ENCODE measurements at places on chromosomes 5 and 9.
A peak's percentile ranks its signal among the peaks of the same experiment; 100 is the strongest.

DNA sequence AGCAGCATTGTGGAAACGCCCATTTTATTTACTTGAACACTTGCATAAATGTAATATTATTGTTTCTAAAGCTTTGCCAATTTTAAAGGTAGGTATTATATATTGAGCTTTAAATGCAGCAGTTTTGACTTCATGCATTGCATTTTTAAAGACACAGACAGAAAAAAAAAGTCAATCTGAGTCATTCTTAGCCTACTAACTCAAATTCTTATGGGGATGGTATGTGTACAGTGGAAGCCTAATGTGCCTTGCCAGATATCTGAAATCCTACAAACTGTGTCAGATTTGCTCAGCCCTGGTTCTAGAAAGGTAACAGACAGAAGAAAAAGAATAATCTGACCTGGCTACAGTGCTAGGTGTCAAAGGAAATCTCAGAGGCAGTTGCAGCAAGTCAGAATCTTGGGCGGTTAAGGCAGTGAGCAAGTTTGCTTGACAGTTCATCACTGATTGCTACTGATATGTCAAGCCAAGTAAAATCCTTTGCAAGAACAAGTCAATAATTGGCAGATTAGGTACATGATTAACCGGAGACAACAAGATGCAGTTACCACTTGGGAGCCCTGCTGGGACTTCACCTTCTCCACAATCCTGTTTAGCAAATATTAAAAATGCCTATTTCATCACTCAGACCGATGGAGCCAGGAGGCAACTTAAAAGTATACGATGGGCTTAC lies 224.8 kb upstream of the WWC1 start:
- no peak for DNase-seq

- DNase-seq, result no peak
Measured at GRCh38 chr5:1443171-1443570, 2.1 kb downstream of the SLC6A3 start.

GRCh38 chr5:176796411-176796810 lies 13.9 kb upstream of the UNC5A start:
- no peak for DNase-seq

GRCh38 chr9:130893341-130894101 lies 3.1 kb downstream of the QRFP start:
- DNase-seq, result no peak

DNA sequence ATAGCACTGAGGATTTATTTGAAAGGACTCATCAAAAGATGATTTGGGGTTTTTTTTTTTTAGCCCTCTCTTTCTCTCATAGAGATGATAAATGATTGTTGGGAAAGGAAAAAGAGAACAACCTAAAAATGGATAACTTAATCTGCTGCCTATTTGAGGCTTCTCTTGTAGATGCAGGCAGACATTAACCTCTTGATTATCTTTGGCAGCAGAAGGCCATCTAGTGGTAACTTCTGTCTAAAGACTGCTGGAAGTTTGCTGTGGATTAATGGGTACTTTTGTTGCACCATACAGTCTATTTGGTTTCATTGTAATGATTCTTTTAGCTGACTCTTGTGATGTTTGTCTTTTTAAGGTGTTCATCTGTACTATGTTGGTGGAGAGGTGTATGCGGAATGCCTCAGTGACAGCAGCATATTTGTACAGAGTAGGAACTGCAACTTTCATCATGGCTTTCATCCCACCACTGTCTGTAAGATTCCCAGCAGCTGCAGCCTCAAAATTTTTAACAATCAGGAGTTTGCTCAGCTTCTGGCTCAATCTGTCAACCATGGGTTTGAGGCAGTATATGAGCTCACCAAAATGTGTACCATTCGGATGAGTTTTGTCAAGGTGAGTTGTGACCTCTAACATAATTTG lies 18.8 kb downstream of the SMIM32 start:
- DNase-seq, result no peak

- DNase-seq, result peak; percentile 9
Measured at GRCh38 chr9:120477534-120478001, 102.4 kb downstream of the CDK5RAP2 start.

DNA sequence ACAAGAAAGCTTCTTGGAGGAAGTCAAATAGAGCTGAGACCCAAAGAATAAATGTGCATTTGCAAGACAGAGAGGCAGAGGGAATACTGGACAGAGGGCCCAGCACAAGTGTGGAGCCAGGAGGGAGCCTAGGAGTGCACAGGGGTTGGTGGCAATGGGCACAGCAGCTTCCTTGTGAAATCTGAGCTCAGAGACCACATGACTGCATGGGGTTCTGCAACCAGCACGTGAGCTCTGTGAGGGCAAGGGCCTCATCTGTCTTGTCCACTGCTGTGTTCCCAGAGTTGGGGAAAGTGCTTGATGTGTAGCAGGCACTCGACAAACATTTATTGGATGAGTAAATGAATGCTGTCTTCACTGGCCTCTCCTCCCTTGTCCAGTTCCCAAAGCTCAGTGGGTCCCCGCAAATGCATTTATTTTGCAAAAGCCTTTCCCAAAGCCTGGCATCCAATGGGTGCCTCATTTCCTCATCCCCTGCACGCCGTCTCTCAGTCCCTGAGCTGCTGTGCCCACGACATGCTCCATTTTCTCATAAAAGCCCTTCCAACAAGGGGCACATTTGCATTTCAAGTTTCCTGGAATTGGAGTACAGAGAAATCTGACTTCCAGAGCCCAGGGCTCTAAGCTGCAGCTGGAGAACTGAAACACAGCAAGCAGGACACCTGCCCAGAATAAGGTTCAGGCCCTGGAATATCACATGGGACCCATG lies 58.5 kb downstream of the KCNIP1 start:
- DNase-seq, result no peak

DNA sequence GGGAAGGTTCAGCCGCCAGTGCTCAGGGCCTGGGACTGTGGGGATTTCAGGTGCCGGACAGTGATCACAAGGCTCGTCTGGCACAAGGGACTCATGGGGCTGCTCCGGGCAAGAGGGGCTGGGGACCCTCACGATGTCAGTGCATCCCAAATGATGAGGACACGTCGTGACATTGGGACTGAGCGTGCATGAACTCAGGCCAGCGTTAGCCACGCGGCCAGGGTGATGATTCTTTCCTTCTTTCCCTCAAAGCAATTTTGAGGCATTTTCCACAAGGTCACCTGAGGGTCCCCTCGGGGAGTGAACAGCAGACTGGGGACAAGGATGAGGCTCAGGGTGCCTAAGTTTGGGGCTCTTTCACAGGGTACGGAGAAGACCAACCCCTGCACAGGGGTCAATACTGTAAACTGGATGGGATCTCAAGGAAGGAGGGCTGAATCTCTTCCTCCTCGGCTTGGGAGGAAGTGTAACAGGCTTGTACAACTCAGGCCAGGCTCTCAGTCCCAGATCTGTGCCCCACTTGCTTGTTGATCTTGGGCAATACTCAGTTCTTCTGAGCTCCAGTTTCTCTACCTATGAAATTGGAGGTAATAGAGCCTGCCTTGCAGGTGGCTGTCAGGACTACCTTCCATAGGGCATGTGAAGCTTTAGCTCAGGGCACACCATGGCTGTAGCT lies 78.5 kb downstream of the PRRT1B start:
- DNase-seq, result no peak

GRCh38 chr5:95369782-95370181 lies 21.4 kb upstream of the FAM81B start:
- DNase-seq, result no peak

DNA sequence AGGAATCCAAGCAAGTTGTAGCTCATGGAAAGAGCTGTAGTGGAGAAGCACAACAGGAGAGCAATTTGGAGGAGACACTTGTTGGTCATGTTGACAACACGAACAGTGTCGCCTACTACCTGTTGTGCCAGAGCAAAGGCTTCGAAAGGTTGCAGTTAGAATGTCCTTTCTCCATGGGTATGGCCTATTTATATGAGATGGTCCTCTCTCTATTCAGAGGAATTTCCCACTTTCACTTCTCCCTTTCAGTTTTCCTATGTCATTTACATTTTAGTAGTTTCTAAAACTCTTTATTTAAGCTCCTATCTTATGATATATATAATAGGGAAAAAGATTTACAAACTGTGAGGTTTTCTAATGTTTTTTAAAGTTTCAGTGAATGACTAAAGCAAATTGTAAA lies at the start of gene IFNB1:
IFNB1 (minus strand) TSS at position 162 of the 400 bp plus-strand sequence; CDS start at position 89, 73 bp downstream.
- no peak for DNase-seq

GRCh38 chr9:92974161-92974661 lies 26.9 kb downstream of the FGD3 start:
- DNase-seq, result no peak

- no peak for DNase-seq
Measured at GRCh38 chr9:121823451-121824169, 172.2 kb downstream of the DAB2IP start.

DNA sequence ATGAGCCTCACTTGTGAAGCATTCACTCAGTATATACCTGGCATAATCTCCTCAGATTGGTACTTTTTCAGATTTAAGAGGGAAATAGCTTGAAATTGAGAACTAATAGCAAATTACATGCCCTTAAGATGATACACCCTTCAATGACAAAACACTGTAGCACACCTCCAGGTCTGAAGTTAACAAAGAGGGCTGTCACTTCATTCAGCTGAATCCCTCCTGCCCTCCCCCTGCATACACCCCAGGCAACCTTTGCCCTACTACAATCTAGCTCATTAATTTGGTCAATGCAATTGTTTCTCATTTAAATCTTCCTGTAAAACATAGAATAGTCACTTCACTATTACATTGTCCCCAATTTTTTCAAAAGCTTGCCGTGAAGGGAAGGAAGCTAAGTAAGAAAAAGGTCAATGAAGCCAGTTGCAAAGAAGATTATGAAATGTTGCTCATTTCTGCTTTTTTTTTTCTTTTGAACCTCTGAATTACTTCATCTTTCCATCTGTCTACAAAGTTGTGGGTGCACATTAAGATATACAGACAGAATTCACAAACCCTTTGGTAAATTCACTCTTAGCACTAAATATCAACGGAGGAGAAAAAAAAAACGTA lies 294.8 kb upstream of the PTGER4 start:
- no peak for DNase-seq

GRCh38 chr5:168427224-168427623 lies 59.0 kb upstream of the RARS1 start:
- no peak for DNase-seq

DNA sequence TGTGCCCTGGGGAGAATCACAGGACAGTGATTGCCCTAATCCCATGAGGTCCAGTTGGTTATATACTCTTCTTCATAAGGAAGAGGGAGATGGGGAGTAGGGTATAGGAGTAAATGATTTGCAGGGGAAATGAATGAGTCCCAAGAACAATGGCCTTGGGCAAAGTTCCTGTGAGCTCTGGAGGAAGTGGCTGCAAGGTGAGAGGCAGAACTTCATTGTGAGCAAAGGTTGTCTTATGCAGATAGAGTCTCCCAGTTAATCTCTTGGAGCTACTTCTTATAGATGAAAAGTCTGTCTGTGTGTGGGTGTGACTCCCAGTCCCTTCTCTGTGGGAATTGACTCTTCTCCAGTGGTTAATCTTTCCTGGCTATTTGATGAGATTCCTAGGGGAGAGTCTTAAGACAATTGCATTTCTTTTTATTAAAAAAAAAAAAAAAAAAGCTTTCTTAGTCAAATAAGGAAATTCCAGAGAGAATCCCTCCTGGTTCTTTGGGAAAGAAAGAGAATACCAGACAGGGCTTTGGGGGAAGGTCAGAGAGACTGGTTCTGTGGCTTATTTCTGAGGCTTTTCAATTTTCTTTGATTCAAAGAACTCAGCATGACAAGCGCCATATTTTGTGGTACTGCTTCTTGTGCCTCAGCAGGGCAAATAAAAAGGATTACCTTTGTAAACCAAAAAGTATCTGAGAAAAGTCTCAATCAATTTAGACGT lies 33.6 kb upstream of the MEGF10 start:
- no peak for DNase-seq

DNA sequence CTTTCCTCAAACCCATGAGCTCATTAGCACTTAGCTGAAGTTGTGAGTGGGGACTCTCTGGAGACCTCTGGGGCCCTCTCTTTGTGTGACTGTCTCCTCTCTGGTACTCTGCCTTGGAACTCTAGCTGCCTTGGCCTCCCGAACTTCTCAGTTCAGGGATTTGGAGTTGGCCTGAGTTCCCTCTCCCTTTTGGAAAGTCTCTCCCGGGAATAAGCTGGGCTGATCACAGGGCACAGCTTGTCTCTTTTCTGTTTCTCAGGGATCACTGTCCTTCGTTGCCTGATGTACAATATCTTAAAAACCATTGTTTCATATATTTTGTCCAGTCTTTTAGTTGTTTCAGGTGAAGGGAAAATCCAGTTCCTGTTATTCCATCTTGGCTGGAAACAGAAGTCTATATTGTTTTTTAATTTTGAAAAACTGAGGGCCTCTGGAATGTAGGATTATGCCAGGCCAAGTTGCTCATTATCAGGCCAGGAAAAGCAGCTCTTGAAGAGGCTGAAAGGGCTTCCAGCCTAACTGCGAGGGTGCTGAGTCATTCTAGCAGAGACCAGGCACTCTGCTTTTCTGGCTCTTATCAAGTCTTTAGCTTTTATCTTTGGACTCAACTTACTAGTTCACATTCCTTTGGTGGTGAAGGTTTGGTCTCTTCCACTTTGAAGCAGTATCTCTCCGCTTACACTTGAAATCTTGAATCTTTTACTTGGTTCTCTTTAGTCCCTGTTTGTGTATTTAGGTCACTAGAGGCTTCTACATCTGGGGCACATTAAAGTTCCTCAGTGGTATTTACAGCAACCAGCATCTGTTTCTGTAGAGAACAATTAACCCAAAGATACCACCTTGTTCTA lies 8.4 kb upstream of the RGS3 start:
- DNase-seq, result no peak

GRCh38 chr9:77811832-77812231 lies 163.7 kb upstream of the GNA14 start:
- no peak for DNase-seq

DNA sequence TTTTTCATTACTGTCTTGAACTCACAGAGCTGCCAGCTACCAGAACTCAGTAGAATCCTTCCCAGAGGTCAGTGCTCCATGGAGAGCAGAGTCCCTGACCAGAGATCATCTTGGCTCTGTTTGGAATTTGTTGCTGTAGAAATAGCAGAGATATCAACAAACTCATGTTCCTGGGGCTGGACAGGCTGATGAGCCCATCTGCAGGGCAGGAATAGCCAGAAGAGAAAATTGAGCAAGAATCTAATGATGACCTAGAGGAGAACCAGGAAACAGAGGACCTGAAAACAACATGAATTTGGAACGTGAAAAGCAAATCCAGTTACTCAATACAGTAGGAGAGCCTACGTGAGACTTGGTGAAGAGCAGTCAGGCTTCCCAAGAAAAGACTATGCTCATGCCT lies 437.8 kb downstream of the PLK2 start:
- no peak for DNase-seq

GRCh38 chr5:172528440-172528839 lies 74.1 kb upstream of the SH3PXD2B start:
- no peak for DNase-seq

All from cerebellar nuclear complex (tissue), 1 donor.